Tibial nerve (tissue), 4 donors: ENCODE measurements at places on chromosomes 12 and 14.
A peak's percentile ranks its signal among the peaks of the same experiment; 100 is the strongest.

DNA sequence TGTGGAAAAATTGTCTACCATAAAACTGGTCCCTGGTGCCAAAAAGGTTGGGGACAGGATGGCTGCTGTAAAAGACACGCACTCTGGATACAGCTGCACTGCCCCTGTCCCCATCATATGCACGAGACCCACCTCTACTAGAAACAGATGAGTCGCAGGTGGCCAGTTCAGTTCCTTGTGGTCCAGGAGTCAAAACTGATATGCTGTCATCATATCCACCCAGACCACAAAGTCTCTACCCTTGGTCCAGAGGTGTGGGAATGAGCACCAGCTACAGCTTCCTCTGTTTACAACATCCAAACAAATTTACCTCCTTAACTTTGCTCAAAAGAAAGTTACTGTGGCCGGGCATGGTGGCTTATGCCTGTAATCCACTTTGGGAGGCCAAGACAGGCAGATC, 43.8 kb upstream of the DACT1 start:
- H3K4me3 ChIP-seq: no peak overlapping the region
- no peaks in the 10 kb centered on the region for H3K4me1 ChIP-seq
- no peak for DNase-seq
- H3K27ac ChIP-seq: no peak overlapping the region
- no peaks in the 10 kb centered on the region for H3K36me3 ChIP-seq
- no peaks in the 10 kb centered on the region for H3K27me3 ChIP-seq

GRCh38 chr12:52896190-52897100, 8.4 kb downstream of the KRT8 start:
- no peaks in the 10 kb centered on the region for H3K4me1 ChIP-seq
- no peaks in the 10 kb centered on the region for H3K27me3 ChIP-seq
- no peak overlapping the region for H3K4me3 ChIP-seq
- no peak overlapping the region for H3K27ac ChIP-seq
- no peak for DNase-seq

GRCh38 chr14:58414845-58415244, 12.5 kb downstream of the TIMM9 start:
- H3K4me1 ChIP-seq: no peaks in the 10 kb centered on the region
- H3K36me3 ChIP-seq: peaks cover 74% of the 10 kb centered on the region
- no peak overlapping the region for H3K27ac ChIP-seq
- no peak for DNase-seq
- H3K4me3 ChIP-seq: no peak overlapping the region

GRCh38 chr14:104345621-104346462, 207.5 kb downstream of the KIF26A start:
- no peak for DNase-seq
- H3K4me1 ChIP-seq: no peaks in the 10 kb centered on the region
- H3K27me3 ChIP-seq: no peaks in the 10 kb centered on the region

GRCh38 chr12:57740656-57741412, 2.3 kb upstream of the AGAP2 start:
- no peak overlapping the region for H3K4me3 ChIP-seq
- H3K4me1 ChIP-seq: no peaks in the 10 kb centered on the region
- no peaks in the 10 kb centered on the region for H3K36me3 ChIP-seq
- no peak for DNase-seq

GRCh38 chr12:14257303-14257733, 108.2 kb upstream of the ATF7IP start:
- peak overlapping the region; percentile 78 for H3K27ac ChIP-seq
- H3K36me3 ChIP-seq: no peaks in the 10 kb centered on the region
- H3K4me3 ChIP-seq: no peak overlapping the region
- DNase-seq: no peak
- H3K27me3 ChIP-seq: no peaks in the 10 kb centered on the region
- peaks cover 55% of the 10 kb centered on the region for H3K4me1 ChIP-seq

DNA sequence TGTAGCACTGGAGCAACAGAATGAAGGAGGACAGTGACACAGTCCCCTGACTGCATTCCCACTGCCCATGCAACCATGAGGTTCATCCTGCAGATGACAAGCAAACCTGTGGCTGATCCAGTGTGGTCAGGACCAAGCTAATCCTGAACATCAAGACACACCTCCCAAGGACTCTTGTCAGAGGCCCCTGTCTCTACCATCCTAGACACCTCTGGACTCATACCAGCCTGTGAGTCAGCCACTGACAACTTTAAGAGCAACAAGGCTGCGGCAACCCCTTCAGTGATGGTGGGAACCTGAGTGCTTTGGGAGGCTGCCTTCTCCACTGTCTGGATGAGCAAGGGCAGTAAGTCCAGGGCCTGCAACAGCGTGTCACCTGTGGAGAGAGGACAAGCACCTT, 24.6 kb downstream of the GCN1 start:
- no peak overlapping the region for H3K4me3 ChIP-seq
- no peaks in the 10 kb centered on the region for H3K27me3 ChIP-seq
- no peaks in the 10 kb centered on the region for H3K4me1 ChIP-seq
- peaks cover 33% of the 10 kb centered on the region for H3K36me3 ChIP-seq
- DNase-seq: no peak

DNA sequence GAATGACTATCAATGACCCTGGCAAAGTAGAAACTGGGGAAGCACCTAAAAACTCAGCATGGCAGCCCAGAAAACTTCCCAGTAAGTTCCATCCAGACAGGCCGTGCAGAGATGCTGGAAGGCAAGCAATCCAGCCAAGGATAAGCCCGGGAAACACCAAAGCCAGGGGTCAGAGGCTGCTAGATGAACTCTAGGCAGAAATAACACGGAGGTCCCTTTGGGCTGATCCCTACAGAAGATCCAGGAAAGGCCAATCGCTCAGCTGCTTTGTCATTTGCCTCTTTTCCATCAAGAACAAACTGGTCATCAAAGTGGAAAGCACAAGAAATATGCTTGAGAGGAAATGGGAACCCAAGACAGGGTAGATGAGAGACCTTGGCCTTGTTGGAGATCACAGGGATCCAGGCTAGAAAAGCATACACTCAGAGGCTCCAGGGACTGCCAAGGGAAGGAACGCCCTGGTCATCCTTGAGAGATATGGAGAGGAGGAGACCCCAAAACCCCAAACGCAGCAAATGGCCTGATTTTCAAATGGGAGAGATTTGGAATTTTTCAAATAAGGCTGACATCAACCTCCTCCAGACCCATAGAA, 6.5 kb downstream of the KRT79 start:
- H3K36me3 ChIP-seq: no peaks in the 10 kb centered on the region
- no peak overlapping the region for H3K4me3 ChIP-seq
- no peak for DNase-seq
- H3K4me1 ChIP-seq: no peaks in the 10 kb centered on the region
- no peaks in the 10 kb centered on the region for H3K27me3 ChIP-seq

DNA sequence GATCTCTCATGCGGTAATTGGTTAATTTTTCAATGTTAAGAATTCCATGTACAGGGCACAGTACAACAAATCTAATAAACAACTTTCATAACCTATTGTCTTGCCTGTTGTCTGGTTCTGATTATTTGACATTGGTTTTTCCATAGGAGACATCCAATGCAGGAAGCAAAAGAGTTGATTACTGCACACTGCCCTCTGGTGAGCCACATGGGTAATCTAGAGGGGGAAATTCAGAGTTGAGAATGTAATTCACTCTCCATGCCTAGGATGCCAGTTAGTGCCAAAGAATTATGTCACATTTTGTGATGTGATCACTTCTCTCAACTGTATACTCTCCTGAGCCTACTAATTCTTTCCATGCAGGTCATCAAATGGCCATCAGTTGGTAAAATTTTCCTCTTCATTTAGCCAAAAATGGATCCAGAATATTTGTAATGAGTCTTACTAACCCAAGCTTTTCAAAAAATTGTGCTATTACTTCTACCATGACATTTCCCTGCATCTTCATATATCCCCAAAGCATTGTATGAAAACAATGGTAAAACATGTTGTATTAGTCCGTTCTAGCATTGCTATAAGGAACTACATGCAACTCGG, 17.7 kb upstream of the CCDC91 start:
- H3K27ac ChIP-seq: no peak overlapping the region
- no peaks in the 10 kb centered on the region for H3K36me3 ChIP-seq
- no peak for DNase-seq
- no peak overlapping the region for H3K4me3 ChIP-seq
- H3K27me3 ChIP-seq: no peaks in the 10 kb centered on the region

DNA sequence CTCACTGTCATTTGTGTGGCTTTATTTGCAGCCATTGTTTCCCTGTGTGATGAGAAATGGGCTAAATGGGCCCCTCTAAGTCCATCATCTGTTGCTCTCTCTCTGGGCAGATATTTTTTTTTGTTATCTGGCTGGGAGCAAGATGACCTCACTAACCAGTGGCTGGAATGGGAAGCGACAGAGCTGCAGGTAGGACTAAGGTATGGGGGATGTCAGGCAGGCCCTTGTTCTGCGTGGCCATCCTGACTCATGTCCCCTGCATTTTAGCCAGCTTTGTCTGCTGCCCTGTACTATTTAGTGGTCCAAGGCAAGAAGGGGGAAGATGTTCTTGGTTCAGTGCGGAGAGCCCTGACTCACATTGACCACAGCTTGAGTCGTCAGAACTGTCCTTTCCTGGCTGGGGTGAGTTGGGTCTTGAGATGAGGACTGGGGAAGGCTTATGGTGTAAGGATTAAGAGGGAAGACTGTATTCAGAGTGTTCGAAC, 1.3 kb downstream of the MARS1 start:
- no peak for DNase-seq
- peaks cover 19% of the 10 kb centered on the region for H3K4me1 ChIP-seq
- no peak overlapping the region for H3K27ac ChIP-seq
- peaks cover 37% of the 10 kb centered on the region for H3K36me3 ChIP-seq

DNA sequence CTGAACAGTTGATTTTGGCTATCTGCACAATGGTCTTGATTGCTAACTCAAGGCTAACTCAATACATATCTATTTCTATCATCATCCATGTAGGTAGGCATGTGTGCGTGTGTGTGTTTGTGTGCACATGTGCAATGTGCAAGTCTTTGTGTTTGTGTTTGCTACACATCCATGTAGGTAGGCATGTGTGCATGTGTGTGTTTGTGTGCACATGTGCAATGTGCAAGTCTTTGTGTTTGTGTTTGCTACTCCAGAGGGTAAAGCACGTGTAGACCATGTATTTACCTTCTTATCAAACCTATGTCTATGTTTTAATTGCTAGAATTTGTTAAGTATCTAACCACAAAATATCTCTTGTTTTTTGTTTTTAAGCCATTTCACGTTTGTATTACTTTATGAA, 962.6 kb downstream of the LRFN5 start:
- no peaks in the 10 kb centered on the region for H3K36me3 ChIP-seq
- no peak for DNase-seq
- no peak overlapping the region for H3K4me3 ChIP-seq
- no peaks in the 10 kb centered on the region for H3K4me1 ChIP-seq
- no peak overlapping the region for H3K27ac ChIP-seq
- no peaks in the 10 kb centered on the region for H3K27me3 ChIP-seq

DNA sequence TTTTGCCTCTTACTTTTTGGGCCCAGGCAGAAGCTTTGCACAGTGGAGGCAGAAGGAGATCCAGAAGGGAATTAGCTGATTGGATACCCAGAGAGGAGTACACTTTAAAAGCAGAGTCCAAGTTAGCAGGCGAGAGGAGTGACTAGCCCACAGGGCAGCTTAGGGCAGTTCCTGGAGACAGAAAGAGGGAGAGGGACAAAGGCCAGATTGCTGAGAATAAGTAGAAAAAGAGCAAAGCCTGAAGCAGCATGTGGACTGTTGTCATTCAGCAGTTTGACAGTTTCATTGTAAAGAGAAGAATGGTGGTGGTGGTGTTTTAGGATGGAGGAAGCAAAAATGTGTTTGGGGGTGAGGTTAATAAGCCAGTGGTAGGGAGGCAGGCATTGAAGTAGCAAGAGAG, 95.1 kb downstream of the PELI2 start:
- no peaks in the 10 kb centered on the region for H3K27me3 ChIP-seq
- no peak overlapping the region for H3K4me3 ChIP-seq
- peaks cover 26% of the 10 kb centered on the region for H3K4me1 ChIP-seq
- H3K36me3 ChIP-seq: no peaks in the 10 kb centered on the region
- H3K27ac ChIP-seq: no peak overlapping the region

GRCh38 chr12:114963846-114964245, 279.9 kb upstream of the TBX3 start:
- H3K27me3 ChIP-seq: no peaks in the 10 kb centered on the region
- no peaks in the 10 kb centered on the region for H3K4me1 ChIP-seq
- H3K4me3 ChIP-seq: no peak overlapping the region

DNA sequence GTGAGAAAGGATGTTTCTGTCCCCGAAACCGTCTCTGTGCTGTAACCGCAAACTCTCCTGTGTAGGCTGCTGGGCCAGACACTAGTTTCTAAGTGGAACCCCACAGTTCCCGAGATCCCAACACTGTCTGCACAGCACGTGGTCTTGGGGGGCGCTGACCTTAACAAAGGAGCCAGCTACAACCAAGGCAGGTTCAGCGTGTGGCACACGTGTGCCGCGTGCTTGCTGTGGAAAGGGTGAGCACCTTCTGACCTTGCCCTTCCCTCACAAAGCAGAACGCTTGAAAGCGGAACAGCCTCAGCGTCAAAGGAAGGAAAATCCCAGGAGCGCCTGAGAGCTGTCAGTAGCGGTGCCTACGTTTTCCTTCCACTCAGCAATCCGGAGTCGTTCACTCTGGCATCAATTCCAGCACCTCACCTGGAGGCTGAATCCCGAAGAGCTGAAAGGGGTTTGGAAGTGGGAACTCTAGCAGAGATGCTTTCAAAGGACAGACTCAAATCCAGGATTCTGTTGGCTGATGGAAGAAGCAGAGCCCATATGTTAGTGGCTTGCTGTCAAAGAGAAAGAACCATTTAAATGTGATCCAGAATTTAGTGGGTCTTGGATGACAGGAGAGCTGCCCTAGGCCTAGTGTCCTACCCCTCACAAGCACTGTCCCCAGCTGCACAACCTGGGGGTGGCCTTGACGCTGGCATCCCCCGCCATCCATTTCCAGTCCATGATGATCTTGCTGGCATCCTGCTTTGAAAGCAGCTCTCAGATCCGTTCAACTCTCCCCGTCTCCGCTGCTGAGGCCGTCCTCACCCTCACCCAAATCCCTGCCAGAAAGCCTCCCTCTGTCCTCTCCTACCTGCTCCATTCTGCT, 27.1 kb downstream of the CCDC92 start:
- no peaks in the 10 kb centered on the region for H3K4me1 ChIP-seq
- no peak for DNase-seq
- H3K27me3 ChIP-seq: no peaks in the 10 kb centered on the region
- no peak overlapping the region for H3K27ac ChIP-seq
- H3K36me3 ChIP-seq: no peaks in the 10 kb centered on the region

DNA sequence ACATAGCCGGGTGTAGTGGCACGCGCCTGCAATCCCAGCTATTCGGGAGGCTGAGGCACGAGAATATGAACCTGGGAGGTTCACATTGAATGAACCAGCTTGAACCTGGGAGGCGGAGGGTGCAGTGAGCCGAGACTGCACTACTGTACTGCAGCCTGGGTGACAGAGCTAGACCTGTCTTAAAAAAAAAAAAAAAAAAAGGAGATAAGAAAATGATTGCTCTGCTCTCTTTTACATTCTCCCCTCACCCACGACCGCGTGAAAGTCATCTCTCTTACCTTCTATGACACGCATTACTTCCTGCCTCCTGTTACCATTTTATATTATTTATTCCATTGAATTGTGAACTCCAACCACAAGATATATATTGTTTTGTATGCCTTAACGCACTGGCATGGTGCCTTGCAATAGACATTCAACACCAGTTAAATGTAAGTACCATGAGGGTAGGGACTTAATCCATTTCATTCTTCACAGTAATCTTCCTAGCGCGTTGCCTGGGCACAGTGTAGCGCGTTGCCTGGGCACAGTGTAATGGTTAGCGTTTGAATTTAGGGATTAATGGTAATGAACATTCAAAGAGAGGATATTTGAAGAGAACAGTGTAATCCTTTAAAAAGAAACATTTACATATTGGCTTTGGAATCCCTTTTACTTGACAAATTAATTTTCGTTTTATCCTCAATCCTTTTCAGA, 2.7 kb downstream of the RAP1B start:
- no peaks in the 10 kb centered on the region for H3K27me3 ChIP-seq
- no peaks in the 10 kb centered on the region for H3K36me3 ChIP-seq
- peak overlapping the region; percentile 97 for H3K27ac ChIP-seq
